ENCODE measurements at places on chromosomes 11 and 22.

GRCh38 chr11:65214212-65214845 lies 32.6 kb downstream of the CAPN1 start:
- H3K4me3 ChIP-seq = no peak overlapping the region
- H3K27me3 ChIP-seq = no peaks in the 10 kb centered on the region
- H3K27ac ChIP-seq = no peak overlapping the region
- H3K4me1 ChIP-seq = peaks cover 20% of the 10 kb centered on the region
- DNase-seq = no peak
- H3K36me3 ChIP-seq = peaks cover 30% of the 10 kb centered on the region

GRCh38 chr11:1375955-1376258 lies 13.8 kb upstream of the BRSK2 start:
- H3K4me1 ChIP-seq = no peaks in the 10 kb centered on the region
- no peak overlapping the region for H3K4me3 ChIP-seq
- no peak overlapping the region for H3K27ac ChIP-seq
- no peaks in the 10 kb centered on the region for H3K36me3 ChIP-seq
- DNase-seq = no peak

- no peaks in the 10 kb centered on the region for H3K4me1 ChIP-seq
- no peak overlapping the region for H3K4me3 ChIP-seq
- no peaks in the 10 kb centered on the region for H3K27me3 ChIP-seq
- H3K27ac ChIP-seq = no peak overlapping the region
- DNase-seq = no peak
These were observed 78.4 kb downstream of the C11orf91 start for GRCh38 chr11:33622186-33622585.

DNA sequence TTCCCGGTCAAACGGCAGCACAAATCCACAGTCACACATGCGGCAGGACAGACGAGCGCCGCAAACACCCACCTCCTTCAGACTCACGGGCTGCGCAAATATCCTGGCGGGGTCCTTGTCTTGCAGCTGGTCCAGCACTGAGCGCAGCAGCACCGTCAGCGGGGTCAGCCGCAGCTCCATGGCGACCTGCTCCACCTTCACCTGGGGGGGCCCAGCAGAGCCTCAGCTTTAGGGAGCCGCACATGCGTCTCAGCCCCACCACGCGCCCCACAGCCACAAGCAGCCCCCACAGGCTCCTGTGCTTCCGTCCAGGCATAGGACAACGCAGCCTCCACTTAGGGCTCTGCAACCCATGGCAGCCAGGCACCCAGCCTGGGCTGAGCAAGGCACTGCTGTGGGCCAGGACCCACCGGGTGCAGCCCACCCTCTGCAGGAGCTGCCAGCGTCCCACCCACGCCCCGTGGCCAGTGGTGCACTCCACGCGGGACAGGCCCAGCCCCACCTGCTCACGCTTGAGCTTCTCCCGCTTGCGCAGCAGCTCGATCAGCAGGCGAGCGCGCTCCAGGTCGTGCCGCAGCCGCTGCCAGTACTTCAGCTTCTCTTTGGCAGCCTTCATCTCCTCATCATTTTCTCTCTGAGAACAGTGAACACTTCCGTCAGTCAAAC lies 29.1 kb downstream of the BRD1 start:
- no peaks in the 10 kb centered on the region for H3K27me3 ChIP-seq
- peaks cover 88% of the 10 kb centered on the region for H3K36me3 ChIP-seq
- no peak overlapping the region for H3K27ac ChIP-seq
- H3K4me3 ChIP-seq = no peak overlapping the region

GRCh38 chr11:86863476-86863875 lies 63.1 kb downstream of the PRSS23 start:
- no peaks in the 10 kb centered on the region for H3K27me3 ChIP-seq
- no peaks in the 10 kb centered on the region for H3K4me1 ChIP-seq
- DNase-seq = no peak
- H3K36me3 ChIP-seq = no peaks in the 10 kb centered on the region

DNA sequence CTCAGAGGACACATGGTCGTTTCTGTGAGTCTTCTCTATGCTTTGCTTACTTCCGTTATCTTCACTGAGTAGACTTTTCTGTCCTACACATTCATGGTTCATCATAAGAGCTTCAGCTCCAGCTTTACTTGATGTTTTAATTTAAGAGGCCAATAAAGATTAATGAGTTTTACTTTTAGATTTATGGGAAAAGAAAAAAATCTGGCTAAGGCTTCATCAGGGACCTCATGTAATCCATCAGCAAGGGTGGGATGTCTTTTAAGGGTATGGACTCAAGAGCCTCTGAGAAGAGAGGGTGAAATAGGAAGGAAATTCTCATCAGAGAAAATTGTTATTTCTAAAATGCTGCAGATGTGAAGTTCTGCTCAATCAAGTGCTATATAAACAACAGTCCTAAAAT lies 963.0 kb upstream of the RAG2 start:
- H3K4me1 ChIP-seq = no peaks in the 10 kb centered on the region
- H3K36me3 ChIP-seq = no peaks in the 10 kb centered on the region
- no peaks in the 10 kb centered on the region for H3K27me3 ChIP-seq
- H3K4me3 ChIP-seq = no peak overlapping the region
- no peak overlapping the region for H3K27ac ChIP-seq
- DNase-seq = no peak

DNA sequence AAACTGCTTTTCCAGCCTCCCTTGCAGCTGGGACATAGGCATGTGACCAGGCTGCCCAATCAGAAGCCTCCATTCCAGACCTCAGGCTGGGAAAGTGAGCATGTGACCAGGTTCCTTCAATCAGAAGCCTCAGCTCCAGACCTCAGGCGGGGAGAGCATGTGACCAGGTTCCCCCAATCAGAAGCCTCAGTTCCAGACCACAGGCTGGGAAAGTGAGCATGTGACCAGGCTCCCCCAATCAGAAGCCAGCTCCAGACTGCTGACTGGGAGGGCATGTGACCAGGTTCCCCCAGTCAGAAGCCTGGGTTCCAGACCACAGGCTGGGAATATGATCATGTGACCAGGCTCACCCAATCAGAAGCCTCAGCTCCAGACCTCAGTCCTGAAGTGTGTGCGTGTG lies 11.7 kb upstream of the IL2RB start:
- H3K27ac ChIP-seq = no peak overlapping the region
- H3K4me1 ChIP-seq = peaks cover 10% of the 10 kb centered on the region
- no peaks in the 10 kb centered on the region for H3K27me3 ChIP-seq
- H3K4me3 ChIP-seq = no peak overlapping the region

GRCh38 chr11:120261321-120261720 lies 21.4 kb downstream of the POU2F3 start:
- no peak overlapping the region for H3K27ac ChIP-seq
- no peak overlapping the region for H3K4me3 ChIP-seq
- H3K27me3 ChIP-seq = no peaks in the 10 kb centered on the region
- H3K4me1 ChIP-seq = no peaks in the 10 kb centered on the region

DNA sequence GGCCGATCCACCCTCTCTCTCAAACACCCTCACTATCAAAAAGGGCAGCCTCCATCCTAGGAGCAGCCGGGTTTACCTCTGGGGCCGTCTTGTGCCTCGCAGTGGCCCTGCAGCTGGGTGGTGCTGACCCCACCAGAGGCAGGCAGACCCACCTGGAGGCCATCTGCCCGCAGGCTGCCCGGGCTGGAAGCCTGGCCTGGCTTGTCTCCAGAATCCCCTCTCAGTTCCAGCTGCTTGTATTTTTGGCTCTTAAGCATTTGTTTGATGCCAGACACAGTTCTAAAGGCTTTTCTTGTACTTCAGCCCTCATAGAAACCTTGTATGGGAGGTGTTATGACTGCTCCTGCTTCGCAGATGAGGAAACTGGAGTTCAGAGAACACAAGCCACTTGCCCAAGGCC lies 4.2 kb upstream of the NFAM1 start:
- H3K27me3 ChIP-seq = no peaks in the 10 kb centered on the region
- no peaks in the 10 kb centered on the region for H3K36me3 ChIP-seq
- peak overlapping the region; percentile 82 for H3K27ac ChIP-seq
- peaks cover 90% of the 10 kb centered on the region for H3K4me1 ChIP-seq
- DNase-seq = no peak
- no peak overlapping the region for H3K4me3 ChIP-seq

- H3K4me3 ChIP-seq = no peak overlapping the region
- H3K27me3 ChIP-seq = no peaks in the 10 kb centered on the region
- peak; percentile 61 for DNase-seq
- H3K4me1 ChIP-seq = peaks cover 12% of the 10 kb centered on the region
- H3K36me3 ChIP-seq = no peaks in the 10 kb centered on the region
- H3K27ac ChIP-seq = no peak overlapping the region
These were observed 19.5 kb upstream of the RASSF10 start for GRCh38 chr11:12989428-12990161.

GRCh38 chr22:37260901-37261336 lies 16.9 kb upstream of the RAC2 start:
- peaks cover 15% of the 10 kb centered on the region for H3K4me1 ChIP-seq
- no peaks in the 10 kb centered on the region for H3K27me3 ChIP-seq
- H3K4me3 ChIP-seq = no peak overlapping the region
- H3K36me3 ChIP-seq = no peaks in the 10 kb centered on the region
- H3K27ac ChIP-seq = no peak overlapping the region

DNA sequence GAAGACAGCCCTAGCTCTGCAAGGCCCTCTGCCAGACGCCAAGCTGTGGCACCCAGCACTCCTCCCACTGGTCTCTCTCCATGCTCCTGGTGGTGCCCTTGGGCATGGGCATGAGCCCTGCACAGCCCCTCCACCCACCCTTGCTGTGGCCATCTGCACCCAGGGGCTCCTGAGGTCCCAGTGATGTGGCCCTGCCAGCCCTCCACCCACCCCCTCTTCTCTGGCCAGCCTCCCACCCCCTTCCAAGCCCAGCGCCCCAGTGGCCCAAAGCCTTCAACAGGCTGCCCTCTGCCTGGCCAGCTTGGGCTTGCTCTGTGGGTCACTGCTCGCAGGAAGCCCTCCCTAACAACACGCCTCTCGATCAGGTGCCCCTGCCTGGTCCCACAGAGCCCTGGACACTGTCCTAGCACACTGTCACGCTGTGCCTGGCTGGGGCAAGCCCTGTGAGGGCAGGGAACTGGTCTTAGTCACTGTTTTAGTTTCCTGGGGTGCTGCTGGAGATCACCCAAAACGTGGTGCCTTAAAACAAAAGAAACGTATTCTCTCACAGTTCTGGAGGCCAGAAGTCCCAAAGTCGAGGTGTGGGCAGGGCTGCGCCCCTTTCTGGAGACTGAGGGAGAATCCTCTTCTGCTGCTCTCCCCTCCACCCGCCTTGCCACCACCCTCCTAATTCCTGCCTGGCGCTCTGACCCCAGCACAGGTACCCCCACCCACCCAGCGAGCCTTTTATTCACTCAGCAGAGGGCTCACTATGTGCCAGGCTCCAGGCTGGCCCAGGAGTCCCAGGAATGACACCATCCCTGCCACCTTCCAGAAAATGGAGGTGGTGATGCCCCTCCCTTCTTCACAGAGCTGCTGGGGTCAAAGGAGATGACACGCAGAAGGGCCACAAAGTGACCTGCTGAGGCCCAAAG lies 14.7 kb downstream of the SULT4A1 start:
- H3K4me3 ChIP-seq = no peak overlapping the region
- DNase-seq = no peak
- H3K36me3 ChIP-seq = no peaks in the 10 kb centered on the region
- H3K27ac ChIP-seq = no peak overlapping the region
- H3K4me1 ChIP-seq = no peaks in the 10 kb centered on the region

- H3K4me1 ChIP-seq = no peaks in the 10 kb centered on the region
- DNase-seq = no peak
- H3K36me3 ChIP-seq = no peaks in the 10 kb centered on the region
- H3K4me3 ChIP-seq = no peak overlapping the region
- H3K27ac ChIP-seq = no peak overlapping the region
These were observed 9.4 kb downstream of the SOX6 start for GRCh38 chr11:16346975-16347374.

GRCh38 chr11:117861151-117862018 lies 15.1 kb downstream of the FXYD6 start:
- no peak for DNase-seq
- no peaks in the 10 kb centered on the region for H3K36me3 ChIP-seq
- no peak overlapping the region for H3K27ac ChIP-seq
- peaks cover 18% of the 10 kb centered on the region for H3K4me1 ChIP-seq
- H3K4me3 ChIP-seq = no peak overlapping the region
- no peaks in the 10 kb centered on the region for H3K27me3 ChIP-seq

GRCh38 chr11:2475136-2475918 lies 30.5 kb downstream of the KCNQ1 start:
- H3K36me3 ChIP-seq = peaks cover 16% of the 10 kb centered on the region
- H3K27ac ChIP-seq = no peak overlapping the region
- H3K4me3 ChIP-seq = no peak overlapping the region
- no peak for DNase-seq
- H3K27me3 ChIP-seq = no peaks in the 10 kb centered on the region

DNA sequence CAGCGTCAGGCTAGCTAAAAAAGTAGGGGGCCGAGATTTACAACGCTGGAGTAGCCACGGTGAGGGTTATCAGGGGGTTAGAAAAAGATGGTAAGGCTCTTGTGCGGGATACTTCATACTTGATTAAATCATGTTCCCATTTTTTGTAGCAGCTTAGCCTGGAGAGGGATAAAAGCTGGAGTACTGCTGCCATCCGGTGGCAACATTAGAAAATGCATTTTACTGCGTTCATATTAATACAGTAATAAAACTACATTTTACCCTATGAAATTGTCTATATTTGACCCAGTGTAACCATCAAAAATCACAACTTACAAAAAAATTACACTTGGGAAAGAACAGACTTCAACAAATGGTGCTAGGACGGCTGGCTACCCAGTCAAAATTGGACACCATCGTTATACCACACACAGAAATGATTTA lies 17.3 kb downstream of the RPUSD4 start:
- no peak overlapping the region for H3K4me3 ChIP-seq
- peaks cover 86% of the 10 kb centered on the region for H3K36me3 ChIP-seq
- no peaks in the 10 kb centered on the region for H3K27me3 ChIP-seq
- no peak overlapping the region for H3K27ac ChIP-seq
- DNase-seq = peak; percentile 3
- no peaks in the 10 kb centered on the region for H3K4me1 ChIP-seq

DNA sequence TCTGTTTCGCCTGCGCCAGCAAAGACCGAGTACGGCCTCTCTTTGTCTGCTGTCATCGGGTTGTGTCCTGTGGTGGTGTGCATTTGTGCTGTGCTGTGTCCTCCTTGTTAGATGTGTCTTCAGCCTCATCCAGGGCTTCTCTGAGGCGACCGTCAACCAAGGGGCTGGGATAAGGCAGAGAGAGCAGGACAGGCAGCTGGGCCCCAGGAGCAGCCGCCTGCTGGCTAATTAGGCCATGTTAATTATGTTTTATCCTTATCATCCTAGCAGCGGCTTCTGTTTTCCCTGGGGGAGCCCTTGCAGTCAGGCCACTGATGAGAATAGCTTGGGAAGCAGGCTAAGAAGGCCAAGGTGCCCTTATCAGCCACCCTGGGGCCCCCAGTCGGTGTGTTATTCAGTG lies 40.7 kb upstream of the TTC12 start:
- no peak overlapping the region for H3K27ac ChIP-seq
- no peak for DNase-seq
- no peak overlapping the region for H3K4me3 ChIP-seq
- H3K4me1 ChIP-seq = peaks cover 4% of the 10 kb centered on the region
- H3K27me3 ChIP-seq = no peaks in the 10 kb centered on the region

DNA sequence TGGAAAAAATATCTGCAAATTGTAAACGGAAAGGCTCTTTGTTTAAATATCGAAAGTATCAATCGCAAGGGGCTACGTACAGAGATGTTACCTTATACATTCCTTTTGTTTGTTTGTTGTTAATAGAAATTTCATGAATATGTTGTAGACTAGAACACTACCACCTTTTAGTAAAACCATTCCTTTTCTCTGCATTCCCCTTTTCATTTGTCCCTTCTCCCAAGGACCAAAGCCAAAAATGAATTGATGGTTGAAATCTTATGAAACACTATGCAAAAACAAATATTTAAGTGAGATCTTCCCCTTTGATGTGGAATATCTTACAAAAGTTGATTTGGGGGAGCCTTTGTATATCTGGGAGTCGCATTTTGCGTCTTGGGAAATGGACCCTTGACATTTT lies 2.1 kb downstream of the SLC17A6 start:
- DNase-seq = no peak
- H3K4me1 ChIP-seq = no peaks in the 10 kb centered on the region
- no peak overlapping the region for H3K27ac ChIP-seq

Data from CD14-positive monocyte (primary cell).